ENCODE measurements at places on chromosomes 11 and 22.

GRCh38 chr11:62689421-62690183, at the start of gene LRRN4CL:
LRRN4CL (minus strand) TSS chr11:62689530; CDS start chr11:62688508, 1,022 bp downstream.
- peak; percentile 90 for DNase-seq

DNA sequence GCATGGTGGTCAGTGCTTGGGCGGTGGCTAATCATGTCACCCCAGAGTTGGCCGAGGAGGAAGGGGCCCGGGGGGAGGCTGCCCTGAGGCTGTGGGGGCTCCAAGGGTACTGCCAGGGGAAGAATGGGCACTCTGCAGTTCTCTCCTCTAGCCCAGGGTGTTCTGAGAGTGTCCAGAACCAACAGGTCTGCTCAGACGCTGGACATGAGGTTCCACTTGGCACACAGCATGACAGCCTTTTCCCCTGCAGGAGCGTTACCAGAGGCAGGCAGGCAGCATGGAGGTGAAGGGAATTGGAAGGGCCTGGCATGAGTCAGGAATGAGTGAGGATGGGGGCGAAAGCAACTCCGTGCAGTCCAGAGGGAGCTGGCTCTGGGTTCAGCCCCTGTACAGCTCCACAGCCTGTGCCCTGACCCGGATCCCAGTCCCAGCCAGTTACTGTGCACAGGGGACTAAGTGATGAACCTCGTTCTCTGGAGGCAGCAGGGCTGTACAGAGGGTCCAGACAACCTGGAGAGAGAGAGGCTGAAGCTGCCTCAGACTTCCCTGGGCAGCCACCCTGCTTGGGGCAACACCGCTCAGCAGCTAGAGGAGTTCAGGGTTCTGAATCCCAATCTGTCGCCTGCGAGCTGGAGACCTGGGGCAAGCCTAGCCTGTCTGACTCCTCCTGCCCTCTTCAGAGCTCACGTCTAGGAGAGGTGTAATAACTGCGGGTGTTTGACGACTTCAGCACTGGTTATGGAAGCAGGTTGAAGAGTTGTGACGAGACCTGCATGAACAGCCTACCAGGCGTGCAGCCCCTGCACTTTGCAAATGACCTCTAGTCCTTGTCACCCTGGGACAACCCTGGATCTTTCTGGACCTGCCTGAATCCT, 14.7 kb upstream of the TUB start:
- peak; percentile 17 for DNase-seq

GRCh38 chr22:17984114-17984513, 40.2 kb downstream of the MICAL3 start:
- no peak for DNase-seq

- DNase-seq, result no peak
Measured at GRCh38 chr22:19626042-19626587, 88.2 kb upstream of the SEPTIN5 start.

DNA sequence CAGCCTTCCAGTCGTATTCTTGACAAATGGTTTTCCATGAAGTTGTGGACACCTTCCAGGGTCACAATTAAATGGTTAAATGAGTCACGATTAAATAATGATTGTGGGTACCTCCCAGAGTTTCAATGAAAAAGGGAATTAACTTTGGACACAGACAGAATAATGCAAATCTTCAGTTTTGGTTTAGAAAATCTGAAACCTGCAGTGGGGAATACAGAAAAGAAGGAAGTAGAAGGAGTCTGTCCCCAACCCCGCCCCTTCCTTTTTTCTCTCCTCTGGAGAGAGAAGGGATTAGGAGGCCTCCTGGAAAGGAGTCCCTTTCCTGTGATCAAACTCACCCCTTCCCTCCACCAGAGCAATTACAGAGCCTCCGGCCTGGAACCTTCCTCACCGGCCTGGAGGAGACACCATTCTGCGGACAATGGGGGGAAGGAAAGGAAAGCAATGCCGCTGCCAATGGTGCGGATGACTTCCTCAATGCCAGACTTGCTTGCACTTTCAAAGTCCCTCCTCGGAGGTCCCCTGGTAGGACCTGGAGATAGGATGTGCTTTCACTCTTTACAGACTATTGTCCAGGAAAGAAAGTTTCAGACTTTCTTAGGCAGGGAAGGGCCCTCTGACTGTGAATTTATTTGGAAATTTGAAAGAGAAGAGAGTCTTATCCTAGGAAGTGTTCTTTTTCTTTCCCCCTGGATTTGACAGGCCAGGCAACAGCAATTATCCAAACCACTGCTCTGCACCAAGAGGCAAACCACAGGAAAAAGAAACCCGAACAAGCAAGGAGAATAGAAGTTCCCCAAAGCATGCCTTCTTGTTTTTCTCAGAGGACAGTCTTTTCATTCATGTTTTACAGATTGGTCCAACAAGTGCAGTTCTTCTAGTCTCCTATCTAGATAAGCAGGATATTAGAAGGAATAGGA, 86.8 kb downstream of the PTPRJ start:
- no peak for DNase-seq

GRCh38 chr22:46139895-46140350, 10.4 kb upstream of the PPARA start:
- DNase-seq, result no peak

DNA sequence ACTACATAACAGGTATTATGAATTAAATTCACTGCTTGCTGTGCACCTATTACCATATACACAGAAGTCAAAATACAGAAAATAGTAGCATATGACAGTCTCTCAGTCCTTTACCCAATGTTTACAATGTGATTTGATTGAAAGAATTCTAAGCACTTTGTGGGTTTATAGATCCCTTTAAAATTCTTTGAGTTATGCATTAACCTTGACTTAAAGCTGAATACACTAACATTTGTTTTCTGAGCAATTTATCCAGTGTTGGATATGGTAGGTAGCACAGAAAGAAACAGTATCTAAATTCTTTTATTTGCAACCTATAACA, 230.8 kb upstream of the DDI1 start:
- DNase-seq, result no peak

GRCh38 chr11:19756675-19757475, 44.2 kb downstream of the NAV2 start:
- no peak for DNase-seq

- peak; percentile 58 for DNase-seq
Measured at GRCh38 chr11:2269601-2270321, 627 bp downstream of the ASCL2 start.

DNA sequence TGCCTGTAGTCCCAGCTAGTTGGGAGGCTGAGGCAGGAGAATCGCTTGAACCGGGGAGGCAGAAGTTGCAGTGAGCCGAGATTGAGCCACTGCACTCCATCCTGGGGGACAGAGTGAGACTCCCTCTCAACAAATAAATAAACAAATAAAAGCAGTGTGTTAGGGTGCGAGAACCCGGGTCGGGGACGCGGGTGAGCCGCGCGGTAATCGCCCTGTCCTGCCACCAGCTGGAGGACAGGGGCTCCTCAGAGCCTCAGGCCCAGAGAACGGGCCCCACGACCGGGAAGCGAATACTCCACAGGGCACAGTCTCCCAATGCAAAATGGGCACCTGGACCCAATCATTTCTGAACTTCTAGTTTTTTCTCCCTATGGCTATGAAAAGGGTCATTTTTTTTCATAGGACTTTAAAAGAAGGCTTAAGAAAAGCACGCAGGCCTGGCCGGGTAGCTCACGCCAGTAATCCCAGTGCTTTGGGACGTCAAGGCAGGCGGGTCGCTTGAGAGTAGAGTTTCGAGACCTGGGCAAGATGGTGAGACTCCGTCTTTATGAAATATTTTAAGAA, 744 bp upstream of the MCM5 start:
- no peak for DNase-seq

DNA sequence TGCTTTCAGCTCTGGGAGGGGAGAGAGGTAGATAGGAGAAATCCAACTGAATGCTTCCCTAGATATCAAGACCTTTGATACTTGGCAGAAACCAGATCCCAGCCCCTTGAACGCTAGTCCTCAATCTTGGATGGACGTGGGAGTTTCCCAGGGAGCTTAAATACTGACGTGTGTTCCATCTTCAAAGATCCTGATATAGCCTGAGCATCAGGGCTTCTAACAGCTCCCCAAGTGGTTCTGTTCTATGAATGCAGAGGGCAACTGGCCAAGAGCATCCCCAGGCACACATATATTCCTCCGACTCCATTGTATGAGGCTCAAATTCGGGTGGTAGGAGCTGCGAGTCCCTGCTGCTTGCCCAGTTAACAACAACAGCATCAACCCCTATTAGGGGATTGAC, 8.7 kb upstream of the ACCS start:
- DNase-seq, result peak; percentile 12

GRCh38 chr22:30046716-30047363, 33.4 kb upstream of the HORMAD2 start:
- DNase-seq, result no peak

GRCh38 chr22:45422237-45422983, 8.9 kb downstream of the RIBC2 start:
- DNase-seq, result peak; percentile 59

DNA sequence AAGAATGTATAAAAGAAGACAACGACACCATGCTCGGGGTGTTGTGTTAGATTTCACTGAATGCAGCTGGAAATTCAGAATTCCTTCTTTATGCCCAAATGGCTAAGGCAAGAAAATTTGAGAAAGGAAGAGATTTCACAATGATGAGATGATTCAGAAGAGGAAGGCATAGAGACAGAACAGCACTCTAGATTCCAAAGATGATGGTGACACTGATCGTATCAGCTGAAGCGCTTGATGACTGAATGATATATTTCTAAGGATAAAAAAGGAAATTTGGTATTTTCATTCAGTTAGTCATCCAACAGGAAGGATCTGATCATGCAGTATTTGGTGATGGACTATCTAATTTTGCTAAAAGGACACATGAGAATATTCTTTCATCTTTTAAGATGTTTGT, 189.2 kb downstream of the EFCAB6 start:
- no peak for DNase-seq

- no peak for DNase-seq
Measured at GRCh38 chr11:75468534-75469340, 35.7 kb upstream of the KLHL35 start.

DNA sequence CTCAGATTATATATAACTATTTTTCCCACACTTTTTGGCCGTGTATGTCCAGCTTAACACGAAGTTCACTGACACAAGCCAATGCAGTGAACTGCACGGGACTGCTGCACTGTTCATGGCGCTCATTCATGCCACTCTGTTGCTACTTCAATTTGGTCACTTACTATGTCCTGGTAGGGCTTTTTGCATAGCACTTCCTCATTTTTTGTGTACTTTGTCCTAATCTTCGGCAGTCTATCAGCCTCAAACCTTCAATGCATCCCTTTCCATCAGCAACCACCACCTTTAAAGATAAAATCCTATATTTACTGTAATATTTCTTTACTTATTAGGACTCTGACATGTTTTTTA, 18.7 kb upstream of the ARHGAP32 start:
- DNase-seq, result no peak

GRCh38 chr11:79006854-79007253, 432.2 kb upstream of the NARS2 start:
- DNase-seq, result no peak

- no peak for DNase-seq
Measured at GRCh38 chr11:84292006-84292405, 1005.8 kb upstream of the CCDC90B start.

- peak; percentile 67 for DNase-seq
Measured at GRCh38 chr11:69540118-69541000, 58.9 kb downstream of the LINC01488 start.

GRCh38 chr11:125950696-125951651, 5.1 kb downstream of the VSIG10L2 start:
- DNase-seq, result no peak

DNA sequence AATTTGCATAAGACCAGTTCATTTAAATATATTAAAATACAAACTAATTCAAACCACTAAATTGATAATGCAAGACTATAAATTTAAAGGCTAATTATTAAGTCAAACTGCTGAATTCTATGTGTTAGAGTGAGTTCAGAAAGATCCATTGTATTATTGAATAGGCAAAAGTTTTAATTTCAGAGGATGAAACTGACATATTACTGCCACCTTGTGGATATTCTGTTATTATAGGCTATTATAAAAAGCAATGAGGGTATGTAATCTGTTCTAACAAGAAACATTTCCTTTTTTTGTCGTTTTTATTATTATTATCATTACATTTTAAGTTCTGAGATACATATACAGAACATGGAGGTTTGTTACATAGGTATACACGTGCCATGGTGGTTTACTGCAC, 20.9 kb upstream of the NAALAD2 start:
- no peak for DNase-seq

- DNase-seq, result no peak
Measured at GRCh38 chr11:13339195-13340153, 61.9 kb downstream of the BMAL1 start.

DNA sequence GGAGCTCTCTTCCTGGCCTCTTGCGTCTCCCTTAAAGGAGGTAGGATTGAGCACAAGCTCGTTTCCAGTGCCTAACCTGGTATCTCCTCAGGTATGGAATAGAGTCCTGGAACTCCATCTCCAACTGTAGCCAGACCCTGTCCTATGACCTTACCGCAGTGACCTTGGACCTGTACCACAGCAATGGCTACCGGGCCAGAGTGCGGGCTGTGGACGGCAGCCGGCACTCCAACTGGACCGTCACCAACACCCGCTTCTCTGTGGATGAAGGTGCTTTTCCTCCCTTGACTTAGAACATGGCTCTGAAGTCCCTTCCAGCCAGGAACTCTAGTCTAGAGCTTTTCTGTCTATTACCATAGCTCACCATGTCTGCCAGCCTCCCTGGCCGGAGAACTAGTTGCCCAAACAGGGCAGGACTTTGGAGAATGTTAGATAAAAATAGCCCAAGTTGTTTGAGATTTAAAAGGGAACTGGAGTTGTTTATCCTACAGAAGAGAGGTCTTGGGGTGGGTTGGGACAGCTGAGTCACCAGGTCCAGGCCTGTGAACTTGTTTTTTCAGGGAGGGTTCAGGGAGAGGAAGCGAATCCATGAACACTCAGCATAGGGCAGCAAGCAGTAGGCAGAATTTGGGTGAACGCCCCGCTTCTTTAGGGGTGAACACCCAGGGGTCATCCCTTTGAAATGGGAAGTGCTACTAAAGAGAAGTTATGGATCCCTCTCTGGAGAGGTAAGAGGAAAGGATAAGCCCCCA, 3.3 kb downstream of the IL10RA start:
- peak; percentile 76 for DNase-seq

- DNase-seq, result no peak
Measured at GRCh38 chr11:10522921-10523320, 18.1 kb downstream of the RNF141 start.

Measured in tibial artery (tissue), 4 donors.